ENCODE measurements at places on chromosomes 1 and 21.
A peak's percentile ranks its signal among the peaks of the same experiment; 100 is the strongest.

DNA sequence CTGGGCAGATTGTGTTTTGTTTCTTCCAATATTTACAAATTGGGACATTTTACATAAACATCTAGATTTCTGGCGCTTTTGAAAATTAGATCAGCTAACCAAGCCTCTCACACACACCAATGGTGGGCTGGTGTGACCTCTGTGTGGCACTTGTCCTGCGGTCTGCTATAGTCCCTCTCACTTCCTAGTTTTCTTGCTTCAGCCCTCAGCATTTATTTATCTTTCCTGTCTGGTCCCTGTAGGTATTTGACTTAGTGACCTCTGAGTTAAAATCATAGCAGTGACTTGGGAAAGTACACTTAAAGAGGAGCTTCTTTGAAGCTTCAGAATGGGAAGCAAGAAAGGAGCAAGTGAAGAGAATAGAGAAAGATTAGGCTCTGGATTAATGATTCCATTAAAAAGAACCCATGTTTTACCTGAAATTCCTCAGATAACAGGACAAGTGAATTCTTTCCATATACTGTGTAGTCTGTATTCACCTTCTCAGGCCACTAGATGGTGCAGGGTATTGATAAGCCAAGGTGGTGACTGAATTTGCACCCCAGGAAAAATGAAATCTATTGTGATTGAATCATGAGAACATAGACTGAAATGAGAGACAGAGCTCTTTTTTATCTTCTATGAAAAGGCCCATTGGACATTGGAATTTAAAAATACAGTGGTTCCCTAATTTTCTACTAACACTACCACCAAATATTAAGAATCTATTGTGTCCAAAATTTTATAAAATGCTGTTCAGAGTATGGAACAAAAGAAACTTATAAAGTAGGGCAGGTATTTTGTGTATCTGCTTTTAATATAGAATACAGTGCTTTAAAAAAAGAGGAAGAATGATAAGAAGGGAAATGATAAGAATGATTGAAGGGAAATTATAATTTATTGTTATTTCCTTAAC lies 7.1 kb upstream of the DIPK1A start:
- peak; percentile 35 for DNase-seq

DNA sequence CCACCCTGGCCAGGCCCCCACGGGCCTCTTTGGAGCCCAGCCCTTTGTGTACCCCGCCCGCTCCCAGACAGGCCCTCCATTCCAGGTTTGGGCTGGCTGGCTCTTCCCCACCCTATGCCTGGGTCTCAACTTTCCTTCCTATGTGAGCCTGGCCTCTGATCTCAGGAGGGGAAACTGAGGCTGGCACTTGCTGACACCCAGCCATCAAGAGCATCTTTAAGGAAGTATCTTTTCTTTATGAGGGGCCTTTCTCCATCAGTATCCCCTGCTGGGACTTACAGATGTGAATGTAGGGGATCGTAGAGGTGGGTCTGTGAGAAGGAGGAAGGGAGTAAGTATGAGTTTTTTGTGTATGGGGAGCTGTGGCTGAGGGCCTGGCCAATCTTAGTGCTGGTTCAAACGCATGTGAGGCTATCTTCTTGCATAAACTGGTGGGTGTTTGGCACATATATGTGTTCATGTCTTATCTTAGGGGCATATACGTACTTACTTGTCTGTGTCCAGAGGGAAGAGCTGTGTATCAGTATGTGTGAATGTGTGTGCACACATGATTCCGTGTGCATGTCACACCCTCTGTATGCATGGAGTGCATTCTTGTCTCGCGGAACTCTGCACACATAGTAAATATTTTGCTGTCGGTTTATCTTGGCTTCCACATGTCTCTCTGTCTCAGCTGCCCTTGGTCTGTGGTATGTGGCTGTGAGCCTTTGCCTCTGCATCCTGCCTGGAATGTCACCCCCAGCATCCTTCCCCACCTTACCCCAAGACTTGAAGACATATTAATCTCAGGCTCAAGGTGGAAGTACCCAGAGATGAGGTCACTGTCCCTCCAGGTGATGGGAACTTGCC lies 5.4 kb downstream of the NECTIN4 start:
- DNase-seq: no peak

GRCh38 chr1:220300442-220301121 lies 28.3 kb upstream of the RAB3GAP2 start:
- DNase-seq: no peak

DNA sequence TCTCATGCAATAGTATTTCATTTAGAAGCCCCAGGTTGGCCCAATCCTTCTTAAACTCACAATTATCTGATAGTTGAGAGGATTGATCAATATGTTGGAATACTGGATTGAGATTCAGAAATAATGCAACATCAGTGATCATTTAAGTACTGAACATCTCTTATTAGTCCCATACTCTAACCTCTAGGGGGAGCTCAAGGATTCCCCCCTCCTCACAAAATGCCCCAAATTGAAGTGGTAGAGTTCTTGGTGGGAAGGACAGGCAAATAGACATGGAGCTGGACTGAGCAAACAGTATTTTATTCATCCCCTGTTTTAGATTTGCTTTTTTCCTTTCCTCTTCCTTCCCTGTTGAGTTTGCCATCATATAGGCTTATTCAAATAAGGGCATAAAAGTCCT lies 62.8 kb downstream of the NGF start:
- DNase-seq: no peak

GRCh38 chr1:202255343-202255742 lies 61.7 kb downstream of the LGR6 start:
- DNase-seq: no peak

All from CD4-positive, alpha-beta T cell (primary cell).